D341Med (cell line): ENCODE measurements at places on chromosomes 13 and 19.
A peak's percentile ranks its signal among the peaks of the same experiment; 100 is the strongest.

DNA sequence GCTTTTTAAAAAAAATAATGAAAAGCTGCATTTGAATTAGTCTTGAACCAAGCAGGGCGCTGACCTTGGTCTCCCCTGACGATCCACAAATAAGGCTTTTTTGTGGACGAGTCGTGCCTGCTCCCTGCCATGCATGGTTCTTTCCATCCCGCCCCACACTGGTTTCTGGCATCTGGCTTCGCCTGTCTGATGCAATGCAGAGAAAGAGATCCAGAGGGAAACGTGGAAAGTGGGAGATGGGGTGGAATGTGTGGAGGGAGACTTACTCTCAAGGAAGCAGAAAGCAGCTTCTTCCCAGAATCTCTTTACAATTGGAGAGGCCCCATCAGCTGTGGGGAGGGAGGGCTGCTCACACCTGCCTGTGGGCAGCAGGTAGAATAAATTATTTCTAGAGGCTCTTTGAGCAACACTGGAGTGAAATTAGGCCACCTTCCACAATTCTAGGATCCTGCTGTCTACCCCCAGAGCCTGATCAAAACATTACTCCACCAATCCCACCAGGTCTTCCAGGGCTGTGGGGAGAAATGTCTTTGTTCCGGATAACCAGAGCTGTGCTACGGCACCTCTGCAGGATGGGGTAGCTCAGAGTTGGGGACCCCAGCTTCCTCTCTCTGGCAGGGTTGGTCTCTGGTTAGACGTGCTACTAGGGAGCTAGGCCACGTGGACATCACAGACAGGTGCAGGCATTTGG is 183.5 kb downstream of the UQCRFS1 start:
- no peak for DNase-seq

- no peak for DNase-seq
Measured at GRCh38 chr19:34733266-34733745, 737 bp upstream of the ZNF181 start.

GRCh38 chr13:114315074-114315785 is 927 bp downstream of the CHAMP1 start:
- DNase-seq, result no peak

DNA sequence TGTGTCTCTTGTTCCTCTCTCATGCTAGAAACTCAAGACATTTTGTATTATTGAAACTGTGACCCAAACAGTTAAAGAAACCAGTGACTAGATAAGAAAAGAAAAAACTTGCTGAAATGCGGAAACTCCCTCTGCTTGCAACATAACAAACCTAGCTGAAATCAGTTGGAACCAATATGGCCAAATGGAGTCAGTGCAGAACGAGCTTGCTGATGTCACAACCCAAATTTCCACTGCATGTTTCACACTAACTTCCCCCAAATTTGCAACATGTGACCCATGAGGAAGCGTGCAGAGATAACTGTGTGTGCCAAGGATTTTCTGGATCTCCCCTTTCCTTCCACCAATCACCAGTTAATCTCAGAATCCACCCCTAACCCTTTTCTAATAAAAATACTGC is 208.0 kb downstream of the DLEU7 start:
- no peak for DNase-seq

DNA sequence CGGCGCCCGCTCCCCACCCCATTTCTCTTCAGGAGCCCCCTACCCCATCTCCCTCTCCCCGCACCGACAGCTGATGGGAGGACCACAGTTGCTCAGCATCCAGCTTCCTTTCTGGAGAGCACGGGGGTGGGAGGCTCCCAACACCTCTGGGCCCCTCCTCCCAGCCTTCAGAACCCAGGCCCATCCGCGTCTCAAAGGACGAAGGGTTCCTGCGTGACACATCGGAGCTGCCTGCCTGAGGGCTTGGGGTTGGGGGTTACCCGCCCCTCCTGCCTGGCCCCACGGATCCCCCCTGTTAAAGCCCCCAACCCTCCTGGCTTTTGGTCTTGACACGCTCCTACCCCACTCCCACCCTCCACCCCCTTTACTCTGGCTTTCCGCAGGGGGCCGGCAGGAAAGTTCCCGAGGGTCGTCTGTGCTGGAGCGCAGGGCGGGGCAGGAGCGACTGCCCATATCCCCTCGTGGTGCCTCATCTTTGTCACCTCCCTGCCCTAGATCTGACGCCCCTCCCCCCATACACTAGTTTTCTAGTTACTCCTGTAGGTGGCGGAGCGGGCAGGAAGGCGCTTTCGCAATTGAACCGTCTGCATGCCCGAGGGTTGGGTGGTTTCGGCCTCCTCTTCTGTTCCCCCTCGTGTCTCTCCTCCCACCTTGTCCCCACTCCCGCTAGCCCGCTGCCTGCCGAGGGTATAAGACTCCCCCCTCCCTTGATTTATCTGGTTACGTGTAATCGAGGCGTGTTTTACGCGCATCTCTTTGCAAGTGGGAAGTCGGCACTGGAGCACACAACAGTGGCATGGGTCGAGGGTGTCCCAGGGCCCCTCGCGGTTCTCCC is 924 bp downstream of the TRAPPC5 start:
- peak; percentile 85 for DNase-seq

DNA sequence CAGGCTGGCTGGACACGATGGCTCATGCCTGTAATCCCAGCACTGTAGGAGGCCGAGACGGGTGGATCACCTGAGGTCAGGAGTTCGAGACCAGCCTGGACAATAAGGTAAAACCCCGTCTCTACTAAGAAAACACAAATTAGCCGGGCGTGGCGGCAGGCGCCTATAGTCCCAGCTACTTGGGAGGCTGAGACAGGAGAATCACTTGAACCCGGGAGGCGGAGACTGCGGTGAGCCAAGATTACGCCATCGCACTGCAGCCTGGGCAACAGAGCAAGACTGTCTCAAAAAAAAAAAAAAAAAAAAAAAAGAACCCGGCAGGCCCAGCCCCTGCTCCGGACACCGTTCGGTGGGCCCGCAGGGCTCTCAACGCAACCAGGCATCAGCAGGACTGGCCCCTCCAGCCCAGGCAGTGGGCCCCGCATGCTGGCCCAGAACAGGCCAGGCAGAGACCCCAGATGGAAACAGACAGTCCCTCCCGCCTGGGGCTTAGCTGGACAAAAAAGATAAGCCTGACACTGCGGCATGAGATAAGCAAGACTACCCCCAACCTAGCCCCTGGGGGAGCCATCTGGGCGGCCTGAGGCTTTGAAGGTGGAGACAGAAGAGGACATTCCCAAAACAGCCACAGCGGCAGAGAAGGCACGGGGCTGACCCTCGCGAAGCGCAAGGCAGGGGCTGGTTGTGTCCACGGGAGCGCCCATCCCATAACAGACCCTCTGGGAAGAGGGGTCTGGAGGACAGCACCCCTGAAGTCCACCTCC is 11.6 kb downstream of the REXO1 start:
- DNase-seq, result no peak

- DNase-seq, result no peak
Measured at GRCh38 chr19:21472507-21472906, 32.9 kb upstream of the ZNF429 start.

DNA sequence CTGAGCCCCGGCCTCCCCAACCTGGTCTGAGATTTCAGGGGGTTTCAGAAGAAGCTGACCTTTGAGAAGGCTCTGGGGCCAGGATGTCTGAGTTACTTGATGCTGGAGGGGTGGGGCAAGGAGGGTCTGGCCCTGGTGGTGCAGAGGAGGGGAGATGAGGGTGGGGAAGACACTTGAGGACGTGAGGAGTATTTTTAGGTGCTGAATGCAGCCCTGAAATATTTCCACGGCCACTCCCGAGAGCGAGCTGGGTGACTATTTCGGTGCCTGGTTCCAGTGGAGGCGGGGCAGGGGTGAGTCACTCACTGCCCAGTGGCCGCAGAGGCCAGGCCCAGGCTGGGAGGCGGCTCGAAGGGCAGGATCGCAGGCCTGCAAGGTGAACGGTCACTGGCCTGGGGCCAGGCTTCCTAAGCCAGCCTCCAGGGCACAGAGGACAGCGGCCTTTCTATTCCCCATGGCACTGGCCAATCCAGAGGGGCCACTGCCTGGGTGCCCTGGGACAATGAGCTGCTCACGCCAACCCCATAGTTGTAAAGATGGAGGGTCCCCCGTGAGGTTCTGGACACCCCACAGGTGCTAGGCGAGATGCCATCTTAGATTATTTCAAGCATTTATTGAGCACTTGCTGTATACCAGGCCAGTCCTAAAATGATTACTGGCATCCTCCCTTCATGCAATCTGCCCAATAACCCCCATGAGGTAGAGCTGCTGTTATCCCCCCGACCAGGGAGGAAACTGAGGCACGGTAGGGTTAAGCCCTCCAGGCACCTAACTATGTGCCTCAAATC is 19.7 kb upstream of the JUND start:
- DNase-seq, result no peak

DNA sequence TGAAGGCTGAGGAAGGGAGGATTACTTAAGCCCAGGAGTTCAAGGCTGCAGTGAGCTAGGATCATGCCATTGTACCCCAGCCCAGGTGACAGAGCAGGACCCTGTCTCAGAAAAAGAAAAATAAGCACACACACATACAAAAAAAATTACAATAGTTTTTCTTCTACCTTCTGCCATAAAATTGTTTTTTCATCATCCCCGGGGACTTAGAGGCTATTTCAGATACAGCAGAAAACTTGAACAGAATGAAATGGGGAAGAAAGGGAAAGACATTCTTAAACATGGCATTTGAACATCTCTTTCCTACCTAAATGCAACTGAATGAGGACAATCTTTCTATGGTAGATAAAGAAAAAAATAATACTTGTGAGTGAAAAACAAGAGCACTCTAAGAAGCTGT is 109.1 kb downstream of the KCTD12 start:
- no peak for DNase-seq

DNA sequence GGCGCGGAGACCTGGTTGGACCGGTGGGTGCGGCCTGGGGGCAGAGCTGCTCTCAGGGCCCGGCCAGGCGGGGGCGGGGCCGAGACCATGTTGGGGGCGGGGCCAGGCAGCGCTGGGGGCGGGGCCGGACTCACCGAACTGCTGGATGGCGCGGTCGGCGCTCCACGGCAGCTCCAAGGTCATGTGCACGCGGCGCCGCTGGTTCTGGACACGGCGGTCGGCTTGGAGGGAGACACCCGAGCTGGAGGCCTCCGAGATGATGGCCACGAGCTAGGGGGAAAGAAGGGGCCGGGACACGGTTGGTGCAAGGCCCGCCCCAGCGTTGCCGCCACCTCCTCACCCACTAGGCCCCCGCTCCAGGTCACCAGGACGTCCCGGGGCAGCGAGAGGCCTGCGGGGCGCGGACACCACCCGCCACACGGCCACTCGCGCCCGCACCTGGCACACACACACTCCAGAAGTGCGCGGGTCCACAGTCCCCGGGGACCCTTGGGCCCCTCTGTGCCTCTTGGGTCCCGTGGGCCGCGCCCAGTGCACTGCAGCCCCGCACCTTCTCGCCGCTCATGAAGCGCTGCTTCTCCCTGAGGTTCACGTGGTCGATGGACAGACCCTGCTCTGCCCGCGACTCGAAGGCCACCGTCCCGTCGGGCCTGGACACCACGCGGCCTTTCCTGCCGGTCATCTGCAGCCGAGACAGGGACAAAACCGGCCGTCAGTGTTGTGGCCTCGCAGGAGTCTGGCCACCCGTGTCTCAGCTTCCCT is 8.7 kb downstream of the GPX4 start:
- DNase-seq, result peak; percentile 62

DNA sequence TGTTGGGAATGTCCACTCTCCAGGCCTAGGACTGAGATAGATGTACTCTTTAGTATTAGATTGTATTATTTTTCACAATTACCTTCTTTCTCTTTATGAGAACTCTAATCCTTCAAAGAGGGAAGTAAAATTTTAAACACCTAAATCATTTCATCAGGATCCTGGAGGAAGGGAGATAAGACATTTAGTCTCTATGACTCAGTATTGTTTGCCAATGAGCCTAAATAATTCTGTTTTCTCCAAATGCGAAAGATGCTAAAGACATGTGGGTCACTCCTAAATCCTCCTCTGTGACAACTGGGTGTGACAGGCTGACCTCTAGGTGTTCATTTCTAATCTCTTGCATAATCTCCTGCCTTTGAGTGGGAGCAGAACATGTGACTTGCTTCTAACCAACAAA is 1736.6 kb upstream of the MIR17HG start:
- no peak for DNase-seq
